ENCODE measurements at places on chromosomes 7 and 10. TPM values are rescaled to one million over a fixed set of nuclear protein-coding genes. Genes with fewer than 3 reads are reported as not detected.

TLX1 gene
- total RNA-seq: not detected

NEUROD6 gene
- total RNA-seq: not detected

SPDYE2 gene
- 0.50 TPM for total RNA-seq

TBX20 gene
- total RNA-seq: not detected

DPP6 gene
- total RNA-seq: 1.8 TPM

FAM20C gene
- total RNA-seq: 84.9 TPM

EPHB6 gene
- total RNA-seq: 17.4 TPM

SYT15B gene
- total RNA-seq: 5.7 TPM

HK1 gene
- total RNA-seq: 84.9 TPM

FKBP6 gene
- total RNA-seq: 0.13 TPM
